CD4-positive, alpha-beta T cell treated with Interferon alpha-2 for 1 hour (primary cell): ENCODE measurements at places on chromosomes 2 and 18.

- no peak for DNase-seq
Measured at GRCh38 chr2:178833382-178833781, 26.2 kb upstream of the TTN start.

DNA sequence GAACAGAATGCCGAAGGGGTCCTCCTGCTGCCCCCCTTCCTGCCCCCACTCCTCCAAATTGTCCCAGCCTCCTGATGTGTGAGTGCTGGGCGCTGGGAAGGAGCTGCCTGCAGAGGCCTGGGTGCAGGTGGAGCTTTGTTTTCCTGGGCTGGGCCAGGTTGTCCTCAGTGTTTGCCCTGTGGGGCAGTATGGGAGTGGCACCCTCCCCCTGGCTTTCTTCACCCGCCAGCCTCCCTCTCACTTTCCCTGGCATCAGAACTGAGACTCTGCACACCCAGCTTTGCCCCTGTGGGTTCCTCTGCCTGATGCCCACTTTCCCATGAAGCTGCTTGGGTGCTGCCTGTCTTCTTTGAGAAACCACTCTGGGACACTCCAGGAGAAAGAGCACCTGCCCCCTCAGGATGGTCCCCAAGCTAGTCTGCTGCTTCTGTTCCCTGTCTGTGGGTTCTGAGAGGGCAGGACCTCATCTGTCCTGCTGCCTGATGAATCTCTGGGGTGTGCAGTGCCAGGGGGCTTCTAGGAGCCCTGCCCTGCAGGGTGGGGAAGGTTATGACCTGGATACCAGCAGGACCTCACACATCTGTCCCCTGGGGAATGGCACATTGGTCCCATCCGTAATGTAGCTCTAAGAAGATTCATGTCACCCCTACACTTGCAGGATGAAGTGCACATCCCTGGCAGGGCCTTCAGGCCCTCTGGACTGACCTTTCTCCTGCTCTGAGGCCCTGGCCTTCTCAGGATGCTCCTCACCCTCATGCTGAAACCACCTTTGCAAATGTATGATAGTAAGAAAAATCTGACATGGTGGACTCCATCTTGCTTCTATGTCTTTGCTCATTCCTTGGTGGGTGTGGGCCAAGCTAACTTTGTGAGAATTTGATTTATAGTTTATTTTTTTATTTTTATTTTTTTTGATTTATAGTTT lies 146.8 kb upstream of the HS6ST1 start:
- no peak for DNase-seq

GRCh38 chr2:102082571-102083392 lies 59.8 kb upstream of the IL1R1 start:
- DNase-seq: peak; percentile 40

DNA sequence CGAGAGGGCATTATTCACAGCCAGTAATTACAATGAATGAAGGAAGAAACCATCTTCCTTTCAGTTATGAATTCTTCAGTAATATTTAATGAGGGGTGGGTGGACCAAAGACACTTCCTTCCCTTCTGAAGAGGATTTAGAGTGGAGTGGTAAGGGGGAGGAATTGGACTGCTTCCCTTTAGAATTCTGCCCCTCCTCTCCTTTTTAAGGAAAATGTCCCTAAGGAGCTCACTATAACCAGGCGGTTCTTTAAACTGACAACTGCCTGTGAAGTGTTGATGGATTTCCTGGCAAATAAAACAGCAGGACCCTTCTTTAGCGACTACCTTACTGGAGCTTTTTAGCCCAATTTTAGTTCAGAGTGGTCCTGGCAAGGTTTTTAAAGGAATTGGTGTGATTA lies 86.4 kb downstream of the LIMS1 start:
- DNase-seq: no peak

DNA sequence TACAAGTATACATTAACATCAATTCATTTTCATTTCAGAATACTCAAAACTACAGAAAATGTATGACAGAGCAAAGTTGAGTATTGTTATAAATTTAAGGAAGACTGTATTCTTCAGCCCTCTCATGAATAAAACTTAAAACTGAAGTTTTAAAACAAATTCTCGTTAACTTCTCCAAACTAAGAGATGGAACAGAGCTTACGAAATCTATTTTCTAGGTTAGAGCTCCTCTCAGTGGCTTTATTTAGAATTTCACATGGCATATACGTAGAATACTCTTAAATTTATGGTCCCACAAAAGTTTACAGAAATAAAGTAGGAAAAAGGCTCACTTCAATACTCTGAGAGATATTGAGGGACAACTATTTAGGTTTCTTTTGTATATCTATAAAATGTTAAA lies 612.1 kb downstream of the KCNJ3 start:
- no peak for DNase-seq

DNA sequence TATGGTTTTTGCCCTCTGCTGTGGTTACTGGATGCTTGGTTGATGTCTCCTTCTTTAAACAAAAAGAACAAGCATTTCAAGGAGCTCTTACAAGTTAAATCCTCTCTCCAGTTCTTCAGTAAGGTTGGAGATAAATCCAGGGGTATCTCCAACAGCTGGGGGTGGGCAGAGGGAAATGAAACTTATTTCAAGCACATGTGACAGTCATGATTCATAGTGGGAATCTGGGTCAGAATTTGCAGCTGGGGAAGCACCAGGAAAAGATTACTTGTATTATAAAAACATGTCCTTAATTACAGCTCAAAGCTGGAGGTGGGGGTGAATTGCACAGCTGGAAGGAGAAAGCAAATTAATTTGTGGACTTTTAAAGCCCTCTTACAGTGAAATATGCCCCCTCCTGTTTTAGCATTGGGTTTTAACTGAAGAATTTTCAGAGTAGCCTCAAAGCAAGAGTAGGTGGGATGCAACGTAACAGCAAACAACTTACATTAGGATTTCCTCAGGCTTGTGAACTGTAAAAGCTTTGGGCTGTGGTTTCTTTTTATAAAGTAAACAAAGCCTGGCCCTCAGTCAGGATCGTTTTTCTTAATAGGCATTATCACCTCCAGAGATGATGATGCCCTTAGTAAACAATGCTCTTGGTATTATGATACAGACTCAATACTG lies 596.4 kb downstream of the NYAP2 start:
- no peak for DNase-seq

DNA sequence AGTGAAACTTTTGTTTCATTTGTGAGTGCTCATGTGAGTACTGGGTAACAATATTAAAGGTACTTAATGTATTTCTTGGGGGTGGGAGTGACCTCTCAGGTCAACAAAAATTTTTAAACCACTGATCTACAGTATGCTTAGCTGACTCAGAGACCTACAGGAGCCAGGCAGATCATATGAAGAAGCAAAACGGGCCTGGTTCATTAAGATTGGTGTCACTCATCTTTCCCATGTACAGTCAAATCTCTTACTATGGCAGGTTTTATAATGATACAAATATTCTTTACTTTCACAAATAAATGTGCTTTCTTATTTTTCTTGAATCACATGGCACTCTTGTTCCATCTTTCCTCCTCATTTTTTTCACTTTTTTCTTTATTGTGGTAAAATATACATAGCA lies 7.7 kb upstream of the TMSB10 start:
- no peak for DNase-seq
